Stimulated activated CD4-positive, alpha-beta T cell treated with anti-CD3 and anti-CD28 coated beads, Interleukin-1b, Interleukin-23, amount 100 ng/mL, for 1 hour (primary cell): ENCODE measurements at places on chromosomes 4 and X.

DNA sequence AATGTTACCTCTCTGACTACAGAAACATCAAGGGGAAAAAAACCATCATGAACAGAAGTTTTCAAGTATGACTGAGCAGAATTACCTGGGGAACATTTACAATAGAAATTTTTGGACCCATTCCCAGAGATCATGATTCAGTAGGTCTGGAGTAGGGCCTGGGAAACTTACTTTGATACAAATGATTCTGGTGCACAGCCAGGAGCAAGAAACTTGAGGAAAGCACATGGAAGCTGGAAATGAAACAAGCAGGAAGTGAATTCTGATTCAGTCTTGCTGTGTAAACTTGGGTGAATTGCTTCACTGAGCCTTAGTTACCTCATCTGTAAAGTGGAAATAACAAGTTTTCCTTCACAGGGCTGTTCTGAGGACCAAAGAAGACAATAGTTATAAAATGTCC is 192.5 kb upstream of the TAPT1 start:
- no peak for DNase-seq

- DNase-seq = no peak
Observed at GRCh38 chr4:74755486-74755885, 38.8 kb downstream of the BTC start.

DNA sequence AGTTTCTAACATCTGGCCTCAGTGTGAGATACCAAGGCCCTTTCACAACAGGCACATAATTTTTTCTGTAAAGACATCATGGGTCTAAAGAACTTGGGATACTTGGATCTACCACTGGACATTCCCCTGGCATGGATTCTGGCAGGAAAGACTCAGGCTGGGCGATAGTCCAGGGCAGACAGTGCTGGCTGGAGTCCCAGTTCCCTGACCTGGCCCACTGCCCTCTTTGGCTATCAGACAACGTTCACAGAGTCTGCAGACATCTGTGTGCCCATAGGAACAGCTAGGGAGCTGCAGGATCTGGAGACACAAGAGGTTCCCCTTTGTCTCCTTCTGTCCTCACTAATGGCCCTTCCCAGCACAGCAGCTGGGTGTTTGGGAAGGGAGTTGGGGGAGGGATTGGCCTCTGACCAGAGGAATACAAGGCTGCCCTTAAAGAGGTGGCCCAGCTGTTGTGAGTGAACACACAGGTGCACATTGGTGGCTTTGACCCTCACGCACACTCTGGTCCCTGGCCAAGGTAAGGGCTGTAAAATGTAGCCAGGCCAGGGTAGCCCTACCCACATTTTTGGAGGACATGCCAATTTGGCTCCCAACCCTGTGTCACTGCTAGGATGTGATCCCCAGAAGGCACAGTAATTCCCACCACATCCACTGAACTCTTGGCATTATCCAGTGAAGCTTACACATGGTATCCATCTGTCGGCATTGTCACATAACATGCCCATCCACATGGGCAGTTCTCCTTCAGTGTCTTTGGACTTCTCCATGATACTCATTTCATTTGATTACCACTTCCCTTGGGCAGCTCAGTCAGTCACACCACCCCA is 72.3 kb downstream of the SOX3 start:
- no peak for DNase-seq

DNA sequence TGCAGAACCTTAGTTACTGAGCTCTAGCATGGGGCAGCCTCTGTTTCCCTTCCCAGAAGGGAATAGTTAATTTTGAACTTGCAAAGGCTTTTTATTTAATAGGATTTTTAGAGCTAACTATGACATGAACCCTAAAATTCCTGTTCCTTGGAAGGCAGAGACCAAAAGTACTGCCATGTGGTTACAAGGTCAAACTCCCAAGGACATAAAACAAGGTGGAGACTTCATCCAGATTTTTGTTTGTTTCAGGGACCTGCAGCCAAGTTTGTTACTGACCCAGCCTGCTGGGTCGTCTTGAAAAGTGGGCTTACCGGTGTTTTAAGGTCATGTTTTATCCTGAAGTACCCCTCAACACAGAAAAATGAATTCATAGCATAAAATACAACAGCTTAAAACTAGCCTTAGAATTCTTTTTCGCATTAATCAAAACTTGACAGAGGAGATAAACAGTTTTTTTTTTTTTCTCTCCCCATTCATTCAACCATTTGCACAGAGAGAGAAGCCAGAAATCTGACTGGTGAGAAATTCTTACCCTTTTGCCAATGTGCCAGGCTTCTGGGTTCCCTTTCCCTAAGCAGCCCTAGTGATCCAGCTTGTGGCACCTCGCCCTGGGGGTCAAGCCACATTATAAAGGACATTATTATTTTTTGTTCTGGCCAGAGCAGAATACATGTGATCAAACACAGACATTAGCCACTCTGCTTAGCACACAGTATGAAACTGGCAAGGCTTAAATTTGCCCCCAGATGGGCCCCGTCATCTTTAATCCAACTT is 21.5 kb upstream of the GRPEL1 start:
- DNase-seq = no peak

DNA sequence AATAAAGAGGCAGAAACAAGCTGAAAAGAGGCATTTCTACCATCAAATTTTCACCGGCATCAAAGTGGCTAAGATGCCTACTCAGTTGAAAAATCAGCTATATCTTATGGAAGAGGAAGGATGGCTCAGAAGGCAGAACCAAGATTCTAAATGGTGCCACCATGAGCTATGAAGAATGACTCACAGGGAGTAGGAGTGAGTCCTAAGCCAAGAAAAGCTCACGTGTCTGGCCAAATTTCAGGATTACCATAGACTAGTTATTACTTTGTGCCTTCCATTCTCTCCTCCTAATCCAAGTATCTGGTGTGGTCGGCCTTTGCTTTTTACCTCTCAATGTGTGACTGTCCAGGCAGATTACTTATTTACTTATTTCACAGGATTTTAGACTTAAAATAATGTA is 54.8 kb downstream of the BMP3 start:
- no peak for DNase-seq

DNA sequence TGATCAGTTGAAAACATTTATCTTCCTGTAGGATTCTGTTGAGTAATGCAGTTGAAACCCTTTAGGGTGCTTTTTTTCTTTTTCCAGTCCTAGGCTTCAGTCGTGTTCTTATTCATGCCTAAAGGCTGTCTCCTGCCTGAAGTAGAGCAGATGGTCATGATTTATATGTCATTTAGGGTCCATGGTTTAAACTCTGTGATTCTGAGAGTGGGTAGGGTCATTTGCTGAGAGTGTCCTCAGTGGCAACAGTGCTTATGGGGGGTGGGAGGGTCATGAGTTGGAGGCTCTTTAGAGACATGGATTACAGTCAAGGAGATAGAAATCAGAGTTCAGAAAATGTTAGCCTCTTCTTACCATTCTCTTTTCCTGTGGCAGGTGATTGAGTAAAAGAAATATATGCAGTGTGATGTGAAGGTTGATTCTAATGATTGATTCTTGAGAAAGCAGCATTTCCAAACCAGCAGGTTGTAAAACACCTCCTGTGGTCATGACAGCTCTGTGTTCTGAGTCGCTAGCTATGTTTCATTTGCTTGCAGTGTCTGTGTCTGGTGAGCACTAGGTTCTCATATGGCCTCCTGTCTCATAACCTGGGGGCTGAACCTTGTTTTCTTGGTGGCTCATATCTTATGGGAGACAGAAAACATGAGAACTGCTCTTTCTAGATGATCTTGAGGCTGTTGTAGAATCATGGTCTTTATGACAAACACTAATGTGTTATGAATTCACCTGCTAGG is 60.4 kb downstream of the JADE1 start:
- no peak for DNase-seq

DNA sequence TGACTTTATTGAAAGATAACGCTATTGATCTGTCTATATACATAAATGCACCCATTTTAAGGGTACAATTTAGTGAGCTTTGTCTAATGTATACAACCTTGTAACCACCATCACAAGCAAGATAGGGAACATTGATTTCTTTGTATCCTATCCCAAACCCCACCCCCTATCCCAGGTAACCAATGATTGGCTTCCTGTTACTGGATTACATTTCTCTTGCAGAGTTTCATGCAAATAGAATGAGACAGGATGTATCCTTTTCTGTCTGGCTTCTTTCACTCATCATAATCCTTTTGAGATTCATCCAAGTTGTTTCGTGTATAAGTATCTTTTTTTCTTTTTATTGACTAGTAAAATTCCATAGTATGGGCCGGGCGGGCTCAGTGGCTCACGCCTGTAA is 1.6 kb upstream of the GRIPAP1 start:
- no peak for DNase-seq

DNA sequence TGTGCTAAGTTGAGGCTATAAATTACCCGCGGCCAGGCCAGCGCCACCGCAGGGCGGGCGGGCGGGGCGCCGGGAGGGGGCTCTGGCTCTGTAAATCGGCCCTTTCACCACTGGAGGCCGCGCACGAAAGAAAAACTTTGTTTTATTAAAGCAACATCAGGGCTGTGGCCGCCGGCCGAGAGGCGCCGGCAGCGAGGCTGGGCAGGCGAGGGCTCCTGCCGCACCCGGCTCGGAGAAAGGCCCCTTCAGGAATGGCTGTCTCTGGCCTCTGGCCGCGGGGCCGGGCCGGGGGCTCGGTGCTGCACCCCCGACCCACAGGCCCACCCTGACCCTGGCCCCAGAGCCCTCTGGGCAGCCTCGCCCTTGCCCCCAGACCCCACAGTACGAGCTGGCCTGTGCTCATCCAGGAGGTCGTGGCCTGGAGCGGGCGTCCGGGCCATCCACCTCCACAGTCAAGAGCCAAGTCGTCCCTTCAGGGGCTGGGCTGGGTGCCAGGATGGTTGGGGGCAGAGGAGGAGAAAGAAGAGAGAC is 29.5 kb upstream of the FGFR3 start:
- DNase-seq = no peak

- no peak for DNase-seq
Observed at GRCh38 chrX:65598559-65599147, 64.1 kb upstream of the LAS1L start.

GRCh38 chr4:1491328-1492141 is 85.3 kb upstream of the NKX1-1 start:
- no peak for DNase-seq

DNA sequence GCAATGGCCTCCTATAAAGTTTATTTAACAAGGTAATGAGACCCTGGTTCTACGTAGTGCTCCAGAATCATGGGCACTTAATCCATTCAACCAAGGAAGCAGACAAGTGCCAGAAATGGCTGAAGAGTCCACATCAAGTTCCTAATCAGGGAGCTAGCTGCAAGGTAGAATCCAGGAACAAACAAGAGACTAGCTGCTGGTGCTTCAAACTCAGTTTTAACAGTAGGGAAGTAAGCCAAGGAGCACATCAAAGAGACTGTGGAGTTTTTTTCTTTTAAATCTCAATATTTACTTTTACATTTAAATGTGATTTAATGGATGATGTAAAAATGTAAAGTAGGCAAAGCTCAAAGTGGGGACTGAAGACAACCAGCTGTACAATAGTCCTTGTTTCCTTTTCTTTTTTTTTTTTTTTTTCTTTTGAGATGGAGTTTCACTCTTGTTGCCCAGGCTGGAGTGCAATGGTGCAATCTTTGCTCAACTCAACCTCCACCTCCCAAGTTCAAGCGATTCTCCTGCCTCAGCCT is 630.4 kb downstream of the CCSER1 start:
- DNase-seq = no peak

DNA sequence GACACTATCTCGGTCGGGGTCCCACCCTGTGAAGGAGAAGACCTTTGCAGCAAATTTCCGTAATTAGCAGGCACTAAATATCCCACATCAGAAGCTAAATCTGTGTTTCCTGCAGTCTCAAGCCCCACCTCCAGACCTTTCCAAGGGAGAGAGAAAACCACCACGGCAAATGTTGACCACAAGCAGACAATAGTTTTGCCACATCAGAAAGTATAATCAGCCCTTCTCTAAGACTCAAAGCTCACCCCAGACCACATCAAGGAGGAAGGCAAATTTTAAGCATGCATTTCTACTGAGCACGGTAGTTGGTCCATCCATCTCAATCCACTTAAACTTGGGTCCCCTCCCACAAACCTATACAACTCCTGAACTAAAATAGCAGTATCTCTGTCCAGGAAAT is 398.5 kb downstream of the GPM6A start:
- no peak for DNase-seq

DNA sequence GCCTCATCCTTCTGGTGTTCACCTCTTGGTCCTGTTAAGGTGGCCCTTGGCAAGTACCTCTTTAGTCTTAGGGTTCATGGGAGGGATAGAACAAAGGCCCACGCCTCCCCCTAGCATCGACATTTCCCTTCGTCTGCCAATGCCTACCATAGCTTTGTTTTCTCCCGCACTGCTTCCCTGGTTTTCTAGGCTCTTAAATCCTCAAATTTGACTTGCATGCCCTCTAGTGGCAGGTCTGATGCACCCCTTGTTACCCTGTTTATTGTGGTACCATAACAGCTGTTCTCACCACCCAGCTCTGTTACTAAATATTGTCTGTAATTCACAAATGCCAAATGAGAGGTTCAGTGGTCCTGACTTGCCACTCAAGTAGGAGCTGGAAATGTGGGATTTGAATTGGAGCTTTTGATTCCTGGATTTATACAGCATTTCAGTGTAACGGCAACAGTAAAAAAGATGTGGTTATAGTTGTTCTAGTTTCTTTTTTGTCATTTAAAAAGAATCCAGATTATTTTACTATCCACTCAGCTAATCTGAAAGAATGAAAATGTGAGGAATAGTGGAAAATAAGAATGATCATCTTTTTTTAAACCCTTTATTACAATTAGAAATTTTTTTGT is 100.1 kb downstream of the REPS2 start:
- no peak for DNase-seq

DNA sequence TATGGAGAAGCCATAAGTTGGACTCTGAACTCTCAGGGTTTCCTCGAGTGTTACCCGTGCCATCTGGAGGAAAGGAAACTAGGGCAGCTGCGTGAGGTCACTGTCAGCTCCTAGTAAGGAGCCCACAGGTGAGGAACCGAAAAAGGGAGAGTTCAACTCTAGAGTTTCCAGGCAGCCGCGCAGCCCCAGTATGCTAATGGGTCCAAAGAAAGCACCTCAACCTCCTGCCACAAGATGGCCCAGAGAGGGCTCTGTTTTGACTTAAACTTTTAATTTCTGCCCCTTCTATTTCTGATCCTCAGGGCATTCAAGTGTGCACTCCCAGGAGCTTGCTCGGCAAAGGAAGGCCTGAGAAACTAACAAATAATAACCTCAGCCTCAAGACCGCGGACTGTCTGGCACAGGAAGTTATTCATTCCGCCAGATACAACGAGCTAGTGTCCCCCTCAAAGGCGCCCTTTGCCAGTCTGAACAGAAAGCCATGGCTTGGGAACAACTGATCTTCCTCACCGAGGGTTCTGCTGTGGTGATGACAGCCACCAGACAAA is 13.9 kb downstream of the SCARB2 start:
- DNase-seq = no peak

- no peak for DNase-seq
Observed at GRCh38 chr4:122906859-122907305, 15.5 kb downstream of the NUDT6 start.

GRCh38 chrX:39603230-39603629 is 494.5 kb downstream of the BCOR start:
- no peak for DNase-seq
